ENCODE measurements at places on chromosomes 4 and X.

GRCh38 chr4:8679032-8679431 lies 86.5 kb downstream of the CPZ start:
- DNase-seq: no peak

DNA sequence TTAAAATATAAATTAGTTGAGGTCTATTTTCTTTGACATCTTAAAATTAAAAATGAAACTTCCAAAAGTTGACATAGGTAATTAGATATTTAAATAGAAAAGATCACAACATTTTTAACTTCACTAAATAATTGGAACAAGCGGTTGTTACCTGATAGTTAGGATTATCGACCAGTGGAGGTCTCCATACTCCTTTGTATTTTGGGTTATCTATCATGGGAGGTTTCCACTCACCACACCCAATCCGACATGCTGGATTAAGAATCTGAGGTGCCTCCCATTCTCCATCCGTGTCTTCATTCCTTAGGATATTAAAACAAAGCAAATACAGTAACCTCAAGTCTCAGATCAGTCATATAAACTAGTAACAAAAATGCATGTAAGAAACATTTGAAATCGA lies 22.2 kb downstream of the SCOC start:
- DNase-seq: no peak

- no peak for DNase-seq
These were observed 28.6 kb downstream of the SCLT1 start for GRCh38 chr4:129064717-129065116.

DNA sequence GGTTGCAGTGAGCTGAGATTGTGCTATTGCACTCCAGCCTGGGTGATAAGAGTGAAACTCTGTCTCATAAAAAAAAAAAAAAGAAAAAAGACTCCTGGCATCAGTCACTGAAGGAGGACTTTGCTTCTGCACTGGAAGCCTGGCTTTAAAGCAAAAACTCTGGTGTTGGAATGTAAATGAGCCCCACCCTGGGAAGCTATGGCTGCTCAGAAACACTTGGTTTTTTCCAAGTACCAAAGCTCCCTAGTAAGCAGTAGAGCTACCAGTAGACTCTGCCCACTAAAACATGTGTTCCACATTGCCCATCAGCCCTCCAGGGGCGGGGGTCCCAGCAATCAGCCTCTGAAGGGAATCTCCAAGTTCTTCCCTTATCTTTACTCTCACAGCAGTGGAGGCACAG lies 154.4 kb downstream of the SHROOM3 start:
- no peak for DNase-seq

- no peak for DNase-seq
These were observed 11.9 kb downstream of the HADH start for GRCh38 chr4:108001540-108002135.

- no peak for DNase-seq
These were observed 205.3 kb upstream of the GEMIN8 start for GRCh38 chrX:14235004-14235403.

DNA sequence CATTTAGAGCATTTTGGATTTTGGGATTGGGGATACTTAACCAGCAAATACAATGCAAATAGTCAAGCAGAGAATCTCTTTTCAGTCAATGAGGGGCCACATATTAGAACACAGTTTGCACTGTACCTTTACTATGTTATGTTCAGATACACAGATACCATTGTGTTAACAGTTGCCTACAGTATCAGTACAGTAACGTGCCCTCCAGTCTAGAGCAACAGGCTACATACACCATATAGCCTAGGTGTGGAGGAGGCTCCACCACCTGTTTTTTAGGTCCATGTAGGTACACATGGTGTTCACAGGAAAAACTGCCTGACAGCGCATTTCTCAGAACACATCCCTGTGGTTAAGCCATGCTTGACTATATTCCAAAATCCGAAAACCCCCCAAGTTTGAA lies 9.1 kb downstream of the GRPEL1 start:
- DNase-seq: no peak

- no peak for DNase-seq
These were observed 526.3 kb upstream of the FAM241A start for GRCh38 chr4:111618908-111619307.

DNA sequence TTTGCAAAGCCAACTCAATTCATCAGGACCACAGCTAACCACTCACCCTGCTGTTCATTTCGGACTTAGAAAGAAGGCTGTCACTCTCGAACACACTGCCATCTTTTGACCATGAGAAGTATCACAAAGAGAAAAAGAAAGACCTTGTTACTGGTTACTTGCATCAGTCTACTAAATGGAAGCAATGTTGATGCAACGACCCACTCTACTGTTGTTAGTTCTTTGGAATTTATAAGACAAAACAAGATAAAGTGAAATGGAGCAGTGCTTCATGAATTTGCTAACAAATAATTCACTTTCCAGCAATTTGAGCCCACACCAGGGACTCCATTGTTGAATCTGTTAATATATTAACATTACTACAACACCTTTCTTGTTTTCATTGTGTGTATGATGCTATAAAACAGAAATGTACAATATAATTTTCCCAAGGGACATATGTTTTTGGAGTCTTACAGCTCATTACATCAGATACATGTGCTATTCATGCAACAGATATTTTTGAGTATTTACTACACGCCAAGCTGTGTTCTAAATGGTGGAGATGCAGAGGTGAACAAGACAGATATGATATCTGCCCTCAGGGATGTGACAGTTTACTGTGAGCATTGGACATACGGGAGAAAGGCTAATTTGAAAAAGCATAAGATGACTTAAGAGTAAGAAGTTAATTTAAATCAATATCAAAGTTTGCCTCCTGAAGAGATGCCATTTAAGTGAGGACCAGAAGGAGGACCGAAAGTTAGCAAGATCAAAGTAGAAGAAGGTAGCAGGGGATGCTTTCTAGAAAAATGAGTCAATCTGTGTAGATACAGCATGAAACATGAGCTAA lies 87.2 kb downstream of the AREG start:
- no peak for DNase-seq

DNA sequence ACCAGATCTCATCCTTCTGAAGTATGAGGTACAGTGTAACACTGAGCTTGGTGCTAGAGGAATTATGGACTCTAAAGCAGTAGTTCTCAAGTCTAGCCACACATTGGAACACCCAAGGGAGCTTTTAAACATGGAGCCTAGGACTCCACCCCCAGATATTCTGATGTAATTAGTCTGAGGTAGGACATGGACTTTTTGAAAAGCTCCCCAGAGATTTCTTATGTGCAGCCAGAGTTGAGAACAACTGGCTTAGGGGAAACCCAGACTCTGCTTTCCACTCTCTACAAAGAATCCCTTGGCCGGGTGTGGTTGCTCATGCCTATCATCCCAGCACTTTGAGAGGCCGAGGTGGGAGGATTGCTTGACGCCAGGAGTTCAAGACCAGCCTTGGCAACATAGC lies 11.6 kb upstream of the GDPD2 start:
- no peak for DNase-seq

GRCh38 chr4:3347871-3348270 lies 55.0 kb downstream of the RGS12 start:
- DNase-seq: no peak

DNA sequence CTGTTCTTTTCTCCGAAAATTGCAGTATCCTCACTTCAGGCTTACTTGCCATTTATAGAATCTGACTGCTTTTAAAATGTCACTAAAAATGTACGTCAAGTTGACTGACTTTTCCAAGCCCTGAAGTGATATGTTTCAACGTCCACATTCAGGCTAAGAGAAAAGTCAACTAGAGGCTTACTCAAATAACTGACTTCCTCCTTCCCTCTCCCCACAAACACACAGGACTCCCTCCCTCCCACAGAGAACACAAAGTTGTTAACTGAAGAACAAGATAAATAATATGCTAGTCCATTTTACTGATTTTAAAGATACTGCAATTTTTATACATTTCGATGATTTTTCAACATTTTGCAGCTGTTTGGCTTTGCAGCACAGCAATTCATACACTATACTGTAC lies 13.8 kb upstream of the CDKL2 start:
- DNase-seq: no peak

GRCh38 chrX:17656035-17656418 lies 81.3 kb upstream of the SCML1 start:
- DNase-seq: no peak

GRCh38 chrX:121356850-121357171 lies 309.4 kb downstream of the GLUD2 start:
- no peak for DNase-seq

DNA sequence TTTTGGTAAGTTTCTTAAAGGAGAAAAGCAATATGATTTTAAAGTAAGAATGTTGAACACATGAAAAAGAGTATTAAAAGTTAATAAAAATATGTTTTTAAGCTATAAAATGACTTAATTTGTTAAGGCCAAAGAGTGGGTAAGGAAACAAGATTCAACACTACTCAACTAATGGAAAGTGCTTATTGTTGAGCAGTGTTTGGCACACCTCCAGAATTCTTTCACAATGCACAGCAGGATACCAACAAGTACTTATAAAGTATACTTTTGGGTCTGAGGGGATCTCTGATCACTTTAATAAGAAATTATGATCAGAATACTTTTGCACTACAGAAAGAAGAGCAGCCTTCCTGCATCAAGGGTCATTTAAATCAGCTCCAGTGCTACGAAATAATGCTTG lies 5.9 kb downstream of the LAMP2 start:
- no peak for DNase-seq

DNA sequence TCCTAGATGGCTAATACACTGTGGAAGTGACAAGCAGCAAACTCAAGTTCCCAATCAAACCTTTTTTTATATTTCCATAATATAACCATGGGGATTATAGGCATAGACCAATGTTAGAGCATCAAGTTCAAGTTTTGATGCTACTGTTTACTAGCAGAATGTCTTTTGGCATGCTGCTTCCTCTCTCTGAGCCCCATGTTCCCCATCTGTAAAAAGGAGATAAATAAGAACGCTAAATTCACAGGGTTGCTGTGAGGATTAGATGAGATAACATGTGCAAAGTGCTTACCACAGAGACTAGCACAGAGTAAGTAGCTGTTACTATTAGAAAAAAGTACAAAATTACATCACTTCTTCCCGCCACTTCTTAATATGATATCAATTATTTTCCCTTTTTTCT lies 18.0 kb downstream of the MBNL3 start:
- DNase-seq: no peak

GRCh38 chrX:68829582-68830418 lies 979 bp downstream of the EFNB1 start:
- no peak for DNase-seq

- DNase-seq: no peak
These were observed 39.2 kb downstream of the SGMS2 start for GRCh38 chr4:107863850-107864371.

GRCh38 chr4:113537628-113538027 lies 223.9 kb downstream of the CAMK2D start:
- DNase-seq: no peak

- no peak for DNase-seq
These were observed 271.0 kb downstream of the AFF2 start for GRCh38 chrX:148771440-148771839.

GRCh38 chrX:34586346-34586911 lies 70.7 kb downstream of the TMEM47 start:
- no peak for DNase-seq

GRCh38 chrX:85004255-85004654 lies 578 bp downstream of the APOOL start:
- DNase-seq: no peak

- DNase-seq: no peak
These were observed 137.8 kb downstream of the MID1IP1 start for GRCh38 chrX:38939067-38939466.

DNA sequence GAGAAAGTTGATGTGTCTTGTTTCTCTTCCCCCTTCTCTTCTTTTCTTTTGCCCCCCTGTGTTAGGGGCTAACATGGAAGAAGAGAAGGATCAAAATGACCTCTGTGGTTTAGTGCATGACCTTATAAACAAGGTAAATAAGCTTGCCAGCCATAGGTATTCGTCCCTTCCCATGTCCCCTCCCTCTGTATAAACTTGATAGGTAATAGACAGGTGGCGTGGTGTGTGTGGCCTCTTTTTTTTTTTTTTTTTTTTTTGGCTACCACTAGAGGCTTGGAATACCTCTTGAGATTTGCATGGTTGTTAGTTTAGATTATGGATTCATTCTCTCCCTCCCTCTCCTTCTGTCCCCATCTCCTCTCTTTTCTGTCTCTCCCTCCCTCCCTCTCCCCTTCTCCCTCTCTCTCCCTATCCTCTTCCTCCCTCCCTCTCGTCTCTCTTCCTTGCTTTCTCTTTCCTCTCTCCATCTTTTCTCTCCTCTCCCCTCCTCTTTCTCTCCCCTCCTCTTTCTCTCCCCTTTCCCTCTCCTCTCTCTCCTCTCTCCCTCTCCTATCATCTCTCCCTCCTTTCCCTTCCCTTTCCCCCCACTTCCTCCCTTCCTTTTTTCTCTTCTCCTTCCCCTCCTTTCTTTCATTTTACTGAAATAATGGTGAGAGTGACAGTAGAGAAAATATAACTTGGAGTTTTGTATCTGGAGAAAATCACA lies 134.4 kb downstream of the AFF1 start:
- no peak for DNase-seq

- no peak for DNase-seq
These were observed 3.0 kb downstream of the ATP8A1 start for GRCh38 chr4:42653626-42654560.

- no peak for DNase-seq
These were observed 36.8 kb upstream of the NAP1L5 start for GRCh38 chr4:88734403-88734949.

- DNase-seq: no peak
These were observed 49.4 kb downstream of the ANXA3 start for GRCh38 chr4:78601013-78601412.

DNA sequence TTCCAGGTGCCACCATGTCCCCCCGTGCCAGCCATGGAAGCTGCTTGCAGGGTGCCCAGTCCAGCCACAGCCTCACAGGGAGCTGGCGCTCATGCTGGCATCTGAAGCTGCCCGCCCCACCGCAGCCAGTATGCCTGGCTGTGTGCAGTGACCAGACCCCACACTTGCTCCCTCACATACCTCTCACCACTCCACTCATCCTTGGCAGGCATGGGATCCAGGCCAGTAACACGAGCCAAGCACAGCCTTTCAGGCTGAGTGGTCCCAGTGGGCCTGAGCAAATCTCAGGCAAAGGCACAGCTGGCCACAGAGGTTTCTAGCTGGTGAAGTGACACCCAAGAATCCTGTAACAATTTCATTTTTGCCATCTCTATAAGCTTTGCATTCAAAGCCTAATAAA lies 48.4 kb upstream of the SEC24B start:
- DNase-seq: no peak

DNA sequence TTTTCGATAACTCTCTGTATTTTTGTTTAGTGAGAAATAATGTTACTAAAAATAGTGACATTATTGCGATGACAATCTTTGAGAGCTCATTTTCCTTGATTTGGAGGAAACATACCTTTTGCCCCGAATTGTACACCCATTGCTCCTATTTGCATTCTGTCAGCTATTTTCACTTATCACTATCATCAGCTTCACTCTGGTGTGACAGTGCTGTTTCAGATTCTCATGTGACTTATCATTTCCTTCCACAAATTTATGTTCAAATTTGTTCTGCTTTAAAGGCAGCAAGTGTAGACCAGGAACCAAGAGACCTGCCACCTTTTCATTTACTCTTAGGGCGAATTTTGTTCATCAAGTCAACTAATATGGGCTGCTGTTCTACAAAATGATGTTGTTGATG lies 179.4 kb downstream of the RBM46 start:
- DNase-seq: no peak

GRCh38 chr4:133464311-133464710 lies 315.2 kb downstream of the PCDH10 start:
- no peak for DNase-seq

Data from stimulated activated CD8-positive, alpha-beta memory T cell treated with anti-CD3 and anti-CD28 coated beads, Interleukin-7, amount 100 ng/mL, for 4 hours (primary cell).